Osteoblast (primary cell): ENCODE measurements at places on chromosomes 12 and 14. TPM values are rescaled to one million over a fixed set of nuclear protein-coding genes. Genes with fewer than 3 reads are reported as not detected.

DNA sequence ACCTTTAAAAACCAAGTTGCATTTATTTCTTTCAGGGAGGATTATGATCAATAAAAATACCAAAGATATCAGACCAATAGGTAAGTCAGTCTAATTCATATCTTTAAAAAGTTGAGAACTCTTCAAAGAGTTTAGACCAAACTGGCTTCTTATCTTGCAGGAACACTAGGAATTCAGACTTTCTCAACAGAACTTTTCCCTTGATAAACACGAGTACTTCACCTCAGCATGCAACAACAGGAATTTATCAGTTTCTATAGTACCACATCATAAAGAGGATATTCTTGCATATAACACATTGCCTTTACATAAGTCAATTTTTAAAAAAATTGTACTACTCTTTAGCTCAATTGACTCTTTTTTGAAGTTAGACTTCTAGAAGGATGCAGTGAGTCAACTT lies 68.2 kb downstream of the DNAI7 start:
- no peak overlapping the region for H3K27ac ChIP-seq
- H3K4me1 ChIP-seq: peaks cover 1% of the 10 kb centered on the region
- no peak for DNase-seq

DNA sequence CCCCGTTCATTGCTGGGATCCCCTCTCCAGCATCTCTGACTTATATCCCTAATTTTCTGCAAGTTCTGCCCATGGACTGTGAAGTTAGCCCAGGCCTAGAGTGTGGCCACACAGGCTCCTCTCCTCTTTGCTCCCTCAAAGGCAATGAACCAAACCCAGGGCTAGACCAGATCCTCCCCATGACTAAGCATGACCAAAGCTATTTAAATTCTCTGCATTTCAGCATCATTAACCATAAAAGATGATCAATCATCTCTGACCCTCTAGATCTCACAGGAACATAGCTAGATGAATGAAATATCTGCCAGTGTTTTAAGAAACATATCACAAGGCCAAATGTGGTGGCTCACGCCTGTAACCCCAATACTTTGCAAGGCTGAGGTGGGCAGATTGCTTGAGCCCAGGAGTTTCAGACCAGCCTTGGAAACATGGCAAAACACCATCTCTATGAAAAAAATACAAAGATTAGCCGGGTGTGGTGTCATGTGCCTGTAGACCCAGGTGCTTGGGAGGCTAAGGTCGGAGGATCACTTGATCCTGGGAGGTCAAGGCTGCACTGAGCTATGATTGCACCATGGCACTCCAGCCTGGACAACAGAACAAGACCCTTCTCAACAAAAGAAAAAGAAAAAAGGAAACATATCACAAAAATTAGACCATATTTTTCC lies 2.2 kb upstream of the KRT3 start:
- H3K4me1 ChIP-seq: peaks cover 11% of the 10 kb centered on the region
- H3K27ac ChIP-seq: peak overlapping the region; percentile 11
- no peaks in the 10 kb centered on the region for H3K36me3 ChIP-seq
- no peak overlapping the region for H3K4me3 ChIP-seq
- no peaks in the 10 kb centered on the region for H3K27me3 ChIP-seq
- DNase-seq: peak; percentile 87

DNA sequence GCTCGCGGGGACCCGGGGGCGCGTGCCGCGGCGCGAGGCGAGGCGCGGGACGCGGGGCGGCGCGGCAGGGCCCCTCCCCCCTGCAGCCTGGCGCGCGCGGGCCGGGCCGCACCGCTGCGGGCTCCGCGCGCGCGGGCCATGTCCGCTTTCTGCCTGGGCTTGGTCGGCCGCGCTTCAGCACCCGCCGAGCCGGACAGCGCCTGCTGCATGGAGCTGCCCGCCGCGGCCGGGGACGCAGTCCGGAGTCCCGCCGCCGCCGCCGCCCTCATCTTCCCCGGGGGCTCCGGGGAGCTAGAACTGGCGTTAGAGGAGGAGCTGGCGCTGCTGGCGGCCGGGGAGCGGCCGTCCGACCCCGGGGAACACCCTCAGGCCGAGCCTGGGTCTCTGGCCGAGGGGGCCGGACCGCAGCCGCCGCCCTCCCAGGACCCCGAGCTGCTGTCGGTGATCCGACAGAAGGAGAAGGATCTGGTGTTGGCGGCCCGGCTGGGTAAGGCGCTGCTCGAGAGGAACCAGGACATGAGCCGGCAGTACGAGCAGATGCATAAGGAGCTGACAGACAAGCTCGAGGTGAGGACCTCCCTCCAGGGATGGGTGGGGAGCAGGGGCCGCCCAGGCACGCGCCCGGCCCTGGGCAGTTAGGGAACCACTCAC lies 820 bp downstream of the BICDL1 start:
- no peak overlapping the region for H3K27ac ChIP-seq
- DNase-seq: peak; percentile 96
- H3K4me3 ChIP-seq: no peak overlapping the region
- H3K36me3 ChIP-seq: no peaks in the 10 kb centered on the region
- H3K4me1 ChIP-seq: no peaks in the 10 kb centered on the region
- peaks cover 42% of the 10 kb centered on the region for H3K27me3 ChIP-seq

GRCh38 chr14:31480156-31480555 lies 7.7 kb downstream of the GPR33 start:
- H3K36me3 ChIP-seq: no peaks in the 10 kb centered on the region
- peaks cover 3% of the 10 kb centered on the region for H3K27me3 ChIP-seq
- H3K4me1 ChIP-seq: no peaks in the 10 kb centered on the region

- DNase-seq: no peak
- no peak overlapping the region for H3K4me3 ChIP-seq
- no peaks in the 10 kb centered on the region for H3K27me3 ChIP-seq
Observed at GRCh38 chr14:84807673-84808072, 722.3 kb upstream of the FLRT2 start.

GRCh38 chr14:74400919-74401503 lies 25.0 kb downstream of the SYNDIG1L start:
- no peak overlapping the region for H3K27ac ChIP-seq
- no peak overlapping the region for H3K4me3 ChIP-seq
- DNase-seq: no peak
- H3K27me3 ChIP-seq: peaks cover 33% of the 10 kb centered on the region
- H3K36me3 ChIP-seq: no peaks in the 10 kb centered on the region

DNA sequence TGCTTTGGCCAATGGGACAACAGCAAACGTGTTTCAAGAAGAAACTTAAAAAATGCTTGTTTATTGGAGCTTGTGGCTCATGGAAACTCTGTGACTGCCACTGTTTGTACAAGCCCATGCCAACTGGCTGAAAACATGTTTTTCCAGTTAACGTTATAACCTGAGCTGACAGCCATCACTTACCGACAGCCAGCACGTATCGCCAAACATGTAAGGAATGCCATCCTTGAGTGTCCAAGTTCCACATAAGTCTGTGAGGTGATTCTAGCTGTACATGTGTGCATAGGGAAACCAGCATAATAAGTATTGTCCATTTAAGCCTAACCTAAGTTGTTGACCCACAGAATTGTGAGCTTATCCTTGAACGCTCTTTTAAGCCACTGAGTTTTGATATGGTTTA lies 596.9 kb downstream of the TRHDE start:
- no peak for DNase-seq
- H3K27ac ChIP-seq: no peak overlapping the region
- H3K4me3 ChIP-seq: no peak overlapping the region
- H3K4me1 ChIP-seq: no peaks in the 10 kb centered on the region
- H3K27me3 ChIP-seq: no peaks in the 10 kb centered on the region
- H3K36me3 ChIP-seq: no peaks in the 10 kb centered on the region

DNA sequence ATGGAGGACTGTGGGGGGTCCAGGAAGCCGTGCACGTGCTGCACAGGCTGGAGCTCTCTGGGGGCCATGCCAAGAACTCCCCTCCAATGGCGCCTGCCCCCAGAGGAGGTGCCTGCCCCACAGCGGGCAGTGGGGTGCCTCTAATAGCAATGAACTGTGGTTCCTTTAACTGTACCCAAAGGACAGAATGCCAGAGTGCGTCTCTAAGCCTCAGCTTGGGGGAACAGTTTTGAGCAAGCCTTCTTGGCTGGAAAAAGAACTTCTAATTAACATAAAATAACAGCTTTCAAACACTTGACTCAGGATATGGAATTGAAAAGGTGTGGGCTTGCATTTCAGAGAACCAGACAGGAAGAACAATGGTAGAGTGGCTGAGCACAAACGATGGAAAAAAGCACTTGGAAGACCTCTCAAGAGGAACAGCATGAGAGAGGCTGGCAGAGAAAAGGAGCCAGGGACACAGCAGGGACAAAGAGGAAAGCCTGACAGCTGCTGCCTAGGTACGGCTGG lies 195.6 kb downstream of the TTC7B start:
- H3K27me3 ChIP-seq: no peaks in the 10 kb centered on the region
- no peak for DNase-seq
- H3K4me1 ChIP-seq: peaks cover 10% of the 10 kb centered on the region
- no peak overlapping the region for H3K4me3 ChIP-seq

- no peaks in the 10 kb centered on the region for H3K27me3 ChIP-seq
- DNase-seq: no peak
- no peak overlapping the region for H3K27ac ChIP-seq
- H3K4me1 ChIP-seq: peaks cover 3% of the 10 kb centered on the region
Observed at GRCh38 chr12:122452701-122453285, 30.3 kb upstream of the CLIP1 start.

- H3K27me3 ChIP-seq: peaks cover 10% of the 10 kb centered on the region
- no peak overlapping the region for H3K4me3 ChIP-seq
- H3K4me1 ChIP-seq: no peaks in the 10 kb centered on the region
- peak; percentile 9 for DNase-seq
Observed at GRCh38 chr12:11563785-11564739, 85.4 kb upstream of the ETV6 start.

- no peaks in the 10 kb centered on the region for H3K4me1 ChIP-seq
- DNase-seq: no peak
- H3K27me3 ChIP-seq: no peaks in the 10 kb centered on the region
Observed at GRCh38 chr12:77535734-77536133, 295.0 kb upstream of the NAV3 start.

GRCh38 chr14:102221026-102221425 lies 81.3 kb downstream of the WDR20 start:
- H3K4me3 ChIP-seq: no peak overlapping the region
- peaks cover 75% of the 10 kb centered on the region for H3K36me3 ChIP-seq
- peaks cover 15% of the 10 kb centered on the region for H3K4me1 ChIP-seq
- DNase-seq: peak; percentile 94
- H3K27ac ChIP-seq: peak overlapping the region; percentile 40

DNA sequence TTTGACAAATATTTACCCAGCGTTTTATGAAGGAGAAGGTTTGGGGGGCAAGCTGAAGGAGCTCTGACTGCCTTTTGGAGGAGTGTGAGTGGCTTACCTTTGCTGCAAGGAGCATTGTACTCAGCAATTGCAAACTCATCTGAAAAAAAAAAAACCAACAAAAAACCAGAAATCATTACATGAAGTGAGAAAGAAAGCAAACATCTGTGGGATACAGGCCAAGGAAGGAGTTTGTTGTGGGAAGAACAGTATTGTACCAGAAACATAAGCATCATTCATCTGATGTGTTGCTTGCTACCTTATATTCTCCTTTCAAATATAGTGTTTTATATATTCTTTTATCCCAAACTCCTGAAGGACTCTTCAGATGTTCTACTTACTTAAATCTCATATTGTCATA lies 47.6 kb downstream of the A2M start:
- no peaks in the 10 kb centered on the region for H3K27me3 ChIP-seq
- H3K36me3 ChIP-seq: no peaks in the 10 kb centered on the region
- H3K27ac ChIP-seq: no peak overlapping the region
- no peak for DNase-seq

GRCh38 chr12:126869644-126870043 lies 1397.3 kb upstream of the TMEM132C start:
- no peaks in the 10 kb centered on the region for H3K36me3 ChIP-seq
- no peak overlapping the region for H3K27ac ChIP-seq
- no peak overlapping the region for H3K4me3 ChIP-seq
- no peaks in the 10 kb centered on the region for H3K27me3 ChIP-seq
- DNase-seq: no peak

GRCh38 chr12:32706335-32707024 lies 27.4 kb downstream of the DNM1L start:
- no peak overlapping the region for H3K4me3 ChIP-seq
- no peak overlapping the region for H3K27ac ChIP-seq
- H3K4me1 ChIP-seq: no peaks in the 10 kb centered on the region
- no peaks in the 10 kb centered on the region for H3K27me3 ChIP-seq
- peaks cover 24% of the 10 kb centered on the region for H3K36me3 ChIP-seq
- DNase-seq: no peak

DNA sequence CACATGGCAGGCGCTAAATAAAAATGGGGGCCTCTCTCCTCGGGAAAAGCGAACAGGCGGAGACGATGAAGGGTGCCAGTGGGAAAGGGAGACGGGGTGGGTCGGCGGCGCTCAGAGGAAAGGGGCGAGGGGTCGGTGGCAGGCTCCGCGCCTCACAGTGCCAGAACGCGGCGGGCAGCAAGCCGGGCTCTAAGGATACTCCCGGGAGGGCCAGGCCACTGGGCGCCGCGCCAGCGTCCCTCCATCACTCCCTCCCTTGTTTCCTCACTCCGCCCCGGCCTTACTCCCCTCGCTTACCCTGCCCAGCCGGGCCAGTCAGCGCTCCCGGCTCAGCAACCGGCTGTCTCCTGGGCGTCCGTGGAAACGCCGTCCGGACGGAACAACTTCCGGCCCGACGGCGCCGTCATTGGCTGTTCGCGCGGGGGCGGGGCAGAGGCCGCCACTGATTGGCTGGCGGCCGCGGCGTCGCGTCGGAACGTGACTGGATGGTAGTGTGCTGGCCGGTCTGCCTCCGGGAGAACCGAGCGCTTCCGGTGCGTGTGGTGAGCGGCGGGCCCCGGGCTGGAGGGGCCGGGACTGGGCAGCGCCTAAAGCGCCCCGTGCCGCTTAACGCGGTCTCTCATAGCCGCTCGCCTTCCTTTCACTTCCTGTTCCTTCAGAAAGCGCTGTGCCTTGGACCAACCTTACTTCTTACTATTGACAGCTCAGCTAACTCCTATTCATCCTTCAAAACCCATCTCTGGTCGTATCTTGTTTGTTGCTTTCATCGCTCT lies 53.0 kb downstream of the SLC25A47 start:
- peak within 1 kb of the TSS; percentile 100 for H3K27ac ChIP-seq
- H3K4me1 ChIP-seq: peaks cover 25% of the 10 kb centered on the region
- H3K36me3 ChIP-seq: peaks cover 16% of the 10 kb centered on the region
- no peaks in the 10 kb centered on the region for H3K27me3 ChIP-seq

- H3K36me3 ChIP-seq: no peaks in the 10 kb centered on the region
- H3K4me1 ChIP-seq: no peaks in the 10 kb centered on the region
- H3K4me3 ChIP-seq: no peak overlapping the region
- H3K27me3 ChIP-seq: no peaks in the 10 kb centered on the region
- no peak overlapping the region for H3K27ac ChIP-seq
Observed at GRCh38 chr12:57654042-57654441, 21.0 kb upstream of the B4GALNT1 start.

The OR6C3 gene
- total RNA-seq: not detected in 2 replicates

The SLC8A3 gene
- under 0.01 TPM in 2 replicates for total RNA-seq

The CCDC196 gene
- not detected in 2 replicates for total RNA-seq

The CLEC6A gene
- total RNA-seq: not detected in 2 replicates

The HOTAIR gene
- total RNA-seq: 0.72 and 1.2 TPM in 2 replicates

The LALBA gene
- total RNA-seq: not detected in 2 replicates

The RILPL2 gene
- 5.1 and 5.3 TPM in 2 replicates for total RNA-seq
